HAP-1 (cell line): ENCODE measurements at places on chromosomes 2 and 18.

DNA sequence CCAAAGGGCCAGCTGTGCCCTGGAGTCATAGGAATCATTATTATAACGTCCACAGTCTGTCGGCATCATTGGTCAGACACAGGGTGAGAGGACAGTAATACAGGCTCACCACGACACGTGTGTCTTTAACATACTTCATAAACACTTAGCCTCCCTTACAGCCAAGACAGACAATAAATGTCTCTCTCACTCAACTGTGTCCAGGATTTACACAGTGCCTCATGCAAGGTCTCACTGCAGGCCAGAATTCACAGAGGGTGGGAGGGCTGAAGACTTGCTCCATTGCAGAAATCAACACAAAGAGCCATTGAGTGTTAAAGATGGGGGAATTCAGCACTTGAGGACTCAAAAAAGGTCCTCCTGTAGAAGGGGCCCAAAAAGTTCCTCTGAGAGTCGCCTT is 210.5 kb downstream of the BCL2 start:
- DNase-seq: no peak

DNA sequence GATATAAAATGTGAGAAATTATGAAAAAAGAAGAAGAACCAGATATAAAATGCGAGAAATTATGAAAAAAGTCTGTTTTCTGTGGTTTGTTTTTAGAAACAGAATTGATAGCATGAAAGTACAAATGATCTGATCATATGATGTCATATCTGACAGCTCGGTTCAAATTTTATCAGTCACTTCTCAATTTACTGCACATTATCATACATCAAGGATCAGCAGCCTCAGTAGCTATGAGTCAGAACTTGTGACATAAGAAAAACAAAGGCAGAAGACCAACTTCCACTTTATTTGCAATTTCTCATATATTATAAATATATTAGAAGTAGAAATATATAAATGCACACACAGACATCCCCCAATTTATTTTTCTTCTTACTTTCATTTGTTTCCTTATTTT is 634.0 kb downstream of the LRP1B start:
- DNase-seq: no peak

- DNase-seq: no peak
Measured at GRCh38 chr2:31109633-31110192, 28.5 kb downstream of the GALNT14 start.

DNA sequence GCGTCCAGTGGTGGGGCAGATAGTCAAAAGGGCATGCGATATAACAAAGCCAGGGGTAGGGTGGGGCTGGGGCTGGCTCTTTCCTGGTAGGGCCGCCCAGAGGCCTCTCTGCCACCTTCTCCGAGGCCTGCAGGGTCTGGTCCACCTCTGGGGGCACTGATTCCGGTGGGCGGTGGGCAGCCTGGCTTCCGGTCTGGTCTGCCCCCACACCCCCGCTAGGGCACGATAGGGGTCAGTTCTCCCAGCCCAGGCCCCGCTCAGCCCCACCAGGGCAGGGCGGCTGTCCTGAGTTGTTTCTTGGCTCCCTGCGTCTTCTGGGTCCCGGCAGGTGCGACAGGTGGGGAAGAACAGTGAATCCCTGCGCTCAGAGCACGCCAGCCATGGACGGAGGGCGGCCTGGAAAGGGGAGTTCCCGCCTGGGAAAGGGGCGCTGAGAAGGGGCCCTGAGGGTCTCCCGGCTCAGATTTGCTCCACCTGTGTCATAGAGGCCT is 707 bp upstream of the ERFE start:
- no peak for DNase-seq

- peak; percentile 17 for DNase-seq
Measured at GRCh38 chr18:55001394-55002024, 42.2 kb upstream of the CCDC68 start.

GRCh38 chr2:226079196-226079595 is 679.7 kb downstream of the NYAP2 start:
- DNase-seq: no peak

- DNase-seq: no peak
Measured at GRCh38 chr2:178553047-178553446, 72.8 kb downstream of the PLEKHA3 start.

DNA sequence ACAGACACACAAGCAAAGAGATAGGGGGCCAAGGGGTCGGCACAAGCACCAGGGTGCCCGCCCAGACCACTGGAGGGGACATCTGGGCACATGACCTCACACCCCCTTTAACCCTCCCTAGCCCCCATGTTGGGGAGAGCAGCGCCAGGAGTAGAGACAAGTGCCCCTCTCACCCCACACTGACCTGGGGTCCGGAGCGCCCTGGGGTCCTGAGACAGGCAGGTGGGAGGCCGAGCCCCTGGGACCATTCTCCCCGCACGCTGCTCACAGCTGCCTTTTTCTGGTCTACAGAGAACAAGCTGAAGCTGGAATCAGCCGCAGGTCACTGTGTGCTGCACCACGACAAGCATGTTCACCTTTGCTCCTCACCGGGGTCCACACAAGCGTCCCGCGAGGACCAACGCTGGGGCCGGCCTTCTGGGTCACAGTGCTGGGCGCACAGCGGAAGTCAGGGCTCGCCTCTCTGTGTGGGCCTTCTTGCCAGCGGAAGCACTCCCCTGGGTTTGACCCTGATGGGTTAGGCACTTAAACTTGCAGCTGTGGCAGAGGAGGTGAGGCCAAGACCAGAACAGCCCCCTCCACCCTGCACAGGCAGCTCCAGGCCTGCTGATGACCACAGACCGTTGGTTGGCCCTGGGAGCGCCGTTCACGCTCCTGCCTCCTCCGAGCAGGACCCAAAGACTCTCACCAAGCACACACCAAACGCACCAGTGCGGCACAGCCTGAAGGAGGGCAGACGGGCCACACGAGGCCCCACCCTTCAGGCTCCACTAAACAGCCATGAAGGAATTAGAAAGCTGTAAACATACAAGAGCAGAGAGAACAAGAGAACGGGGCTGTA is 275.3 kb downstream of the EIPR1 start:
- no peak for DNase-seq

DNA sequence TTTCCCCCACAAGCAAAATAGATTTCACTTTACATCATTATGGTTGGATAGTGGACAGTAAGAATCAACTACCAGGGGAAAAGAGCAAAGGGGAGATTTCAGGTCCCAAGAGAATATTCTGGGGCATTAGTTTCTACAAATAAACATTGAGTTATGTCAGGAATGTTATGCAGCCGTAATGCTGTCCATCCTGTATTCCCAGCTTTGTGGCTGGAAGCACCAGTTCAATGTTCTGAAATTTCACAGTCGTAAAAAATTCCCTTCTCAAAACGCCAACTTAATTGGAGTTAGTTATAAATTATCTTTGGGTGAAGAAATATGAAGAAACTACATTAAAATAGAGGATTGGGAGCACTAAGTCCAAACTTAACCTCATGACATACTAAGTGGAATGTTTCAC is 141.5 kb upstream of the FIGN start:
- peak; percentile 9 for DNase-seq

DNA sequence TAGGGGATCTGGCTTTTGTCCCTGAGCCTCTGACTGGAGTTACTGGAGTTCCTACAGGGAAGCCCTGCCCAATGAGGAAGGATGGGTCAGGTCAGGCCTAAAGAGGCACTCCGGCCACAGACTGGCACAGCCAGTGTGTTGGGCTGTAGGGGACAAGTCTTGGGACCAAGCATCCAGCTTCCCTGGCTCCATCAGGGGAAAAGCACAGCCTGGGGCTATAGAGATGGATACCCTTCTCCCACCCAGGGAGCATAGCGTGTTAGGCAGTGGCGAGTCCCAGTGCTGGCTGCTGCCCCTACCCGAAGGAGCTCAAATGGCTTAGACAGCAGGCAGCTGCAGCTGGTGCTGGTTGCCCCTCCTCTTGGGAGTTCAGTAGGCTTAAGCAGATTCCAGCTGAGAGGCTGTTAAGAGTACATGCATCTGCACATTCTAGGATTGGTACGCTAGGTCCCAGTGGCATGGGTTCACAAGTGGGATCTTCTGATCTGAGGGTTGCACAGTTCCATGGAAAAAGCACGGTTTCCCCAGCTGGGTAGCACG is 111.4 kb downstream of the DCDC2C start:
- no peak for DNase-seq

DNA sequence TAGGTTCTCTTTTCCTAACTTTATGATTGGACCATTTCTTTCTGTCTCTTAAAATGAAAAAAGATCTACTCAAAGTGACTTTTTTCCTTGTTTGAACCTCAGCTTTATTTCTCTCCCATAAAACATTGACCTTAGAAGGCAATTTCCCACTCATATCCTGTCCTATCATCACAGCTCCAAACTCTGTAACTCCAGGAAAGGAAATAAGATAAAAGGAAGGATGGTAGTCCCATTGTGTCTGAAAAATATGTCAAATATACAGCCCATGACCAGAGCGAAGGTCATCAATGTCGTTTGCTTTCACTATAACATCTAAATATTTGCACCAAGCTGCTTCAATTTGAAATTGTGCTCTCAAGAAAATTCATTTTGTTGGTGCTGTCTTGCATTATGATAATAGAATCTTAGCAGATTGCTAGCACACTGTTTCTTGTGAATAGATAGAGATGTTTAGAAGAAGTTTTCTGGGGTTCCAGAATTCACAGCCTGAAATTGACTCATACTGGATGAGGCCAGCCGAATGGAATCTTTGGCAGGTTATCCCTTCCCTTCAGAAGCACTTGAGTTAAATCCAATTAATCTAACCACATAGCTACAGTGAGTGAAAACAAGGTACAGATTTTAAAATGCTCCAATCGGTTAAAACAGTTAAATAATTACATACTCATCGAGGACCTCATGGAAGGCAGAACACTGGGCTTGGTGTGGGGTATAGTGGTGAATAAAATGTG is 95.1 kb downstream of the CRIM1 start:
- no peak for DNase-seq

- no peak for DNase-seq
Measured at GRCh38 chr18:24923138-24923537, 428.8 kb downstream of the ZNF521 start.

- DNase-seq: no peak
Measured at GRCh38 chr2:43540021-43540779, 55.6 kb downstream of the THADA start.
